ENCODE measurements at places on chromosomes 3 and 15.

DNA sequence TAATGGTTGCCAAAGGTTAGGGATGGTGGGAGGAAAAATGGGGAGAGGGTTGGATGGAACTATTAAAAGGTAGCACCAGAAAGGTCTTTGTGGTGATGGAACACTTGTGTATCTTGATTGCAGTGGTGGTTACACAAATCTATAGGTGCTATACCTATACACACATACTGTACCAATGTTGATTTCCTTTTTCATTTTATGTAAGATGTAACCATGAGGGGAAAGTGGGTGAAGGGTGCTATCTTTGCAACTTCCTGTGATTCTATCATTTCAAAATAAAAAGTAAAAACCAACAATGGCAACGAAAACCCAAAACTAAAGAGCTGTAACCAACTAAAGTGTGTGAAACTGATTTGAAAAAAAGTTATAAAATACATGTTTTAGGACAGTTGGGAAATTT lies 761 bp upstream of the ZNF35 start:
- DNase-seq, result no peak

- DNase-seq, result no peak
Observed at GRCh38 chr3:133583396-133583795, 9.9 kb downstream of the CDV3 start.

DNA sequence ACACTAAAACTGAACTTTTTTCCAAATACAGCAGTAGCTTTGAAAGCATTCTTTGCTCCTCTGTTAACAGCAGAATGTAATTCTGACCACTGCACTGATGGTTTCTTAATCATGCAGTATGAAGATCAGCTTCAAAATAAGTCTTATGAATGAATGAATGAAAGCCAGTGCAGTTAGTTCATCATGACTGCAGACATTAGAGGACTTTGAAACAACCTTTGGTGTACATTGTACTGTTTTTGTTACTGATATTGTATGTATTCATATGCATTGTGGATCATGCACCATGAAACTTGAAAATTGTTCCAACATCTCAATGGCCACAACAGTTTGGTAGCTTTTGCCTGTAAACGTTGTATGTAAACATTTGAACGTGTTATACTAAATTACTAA lies 1.3 kb upstream of the TNIK start:
- no peak for DNase-seq

DNA sequence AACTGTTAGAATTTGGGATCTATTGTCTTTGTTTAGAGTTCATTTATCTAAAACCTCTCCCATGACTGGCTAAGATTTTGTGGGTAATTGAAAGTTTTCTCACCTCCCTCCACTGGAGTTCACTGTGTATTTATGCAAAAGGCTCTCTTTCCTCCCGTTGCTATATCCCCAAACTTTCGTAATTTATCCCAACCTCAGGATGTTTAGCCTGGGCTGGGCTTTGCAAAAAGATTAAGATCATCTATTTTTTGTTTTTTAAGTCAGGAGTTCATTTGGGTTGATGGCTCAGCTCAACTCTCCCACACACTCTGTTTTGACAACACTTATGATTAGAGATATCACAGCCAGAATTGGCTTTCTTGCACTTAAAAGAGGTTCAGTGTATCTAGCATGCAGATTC lies 27.0 kb downstream of the SUCNR1 start:
- DNase-seq, result no peak

DNA sequence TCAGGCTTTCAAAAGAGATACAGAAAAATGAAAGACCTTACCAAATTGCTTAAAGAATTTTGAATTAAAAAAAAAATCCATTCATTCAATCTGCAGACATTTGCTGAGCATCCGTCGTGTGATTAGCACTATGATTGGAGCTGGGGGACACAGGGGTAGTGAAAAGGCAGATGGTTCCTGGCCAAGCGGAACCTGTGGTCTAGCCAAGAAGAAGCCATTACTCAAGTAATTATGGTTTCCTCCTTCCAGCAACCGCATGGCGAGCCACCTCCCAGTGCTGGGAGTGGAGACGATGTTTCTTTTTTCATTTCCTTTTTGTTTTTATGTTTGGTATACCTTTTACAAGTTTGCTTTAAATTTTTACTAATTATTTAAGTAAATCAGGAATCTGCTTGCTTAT lies 140.2 kb downstream of the CACNA2D3 start:
- DNase-seq, result no peak

- DNase-seq, result no peak
Observed at GRCh38 chr15:39110746-39111145, 470.1 kb upstream of the THBS1 start.

GRCh38 chr15:68631601-68632051 lies 52.8 kb downstream of the CORO2B start:
- DNase-seq, result no peak

DNA sequence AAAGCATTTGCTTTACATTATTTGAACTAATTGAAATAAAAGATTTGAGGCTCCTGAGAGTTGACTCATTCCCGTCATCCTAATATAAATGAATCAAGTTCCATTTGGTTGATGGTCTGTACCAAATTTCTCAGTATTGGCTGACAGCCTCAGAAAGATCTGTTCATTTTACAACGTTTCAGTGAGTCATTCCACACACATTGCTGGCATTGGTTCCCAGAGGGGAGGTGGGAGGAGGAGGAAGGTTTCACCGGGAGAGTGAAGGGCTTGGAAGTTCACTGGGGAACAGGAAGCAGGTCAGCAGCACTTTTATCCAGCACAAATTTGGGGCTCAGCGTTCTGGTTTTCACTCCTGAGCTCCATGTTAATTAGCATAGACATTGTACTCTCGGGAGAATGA lies 176.7 kb upstream of the CADPS start:
- DNase-seq, result no peak

- peak; percentile 2 for DNase-seq
Observed at GRCh38 chr15:52331490-52332240, 36.1 kb upstream of the MYO5C start.

- no peak for DNase-seq
Observed at GRCh38 chr15:49094923-49095322, 48.7 kb upstream of the SECISBP2L start.

DNA sequence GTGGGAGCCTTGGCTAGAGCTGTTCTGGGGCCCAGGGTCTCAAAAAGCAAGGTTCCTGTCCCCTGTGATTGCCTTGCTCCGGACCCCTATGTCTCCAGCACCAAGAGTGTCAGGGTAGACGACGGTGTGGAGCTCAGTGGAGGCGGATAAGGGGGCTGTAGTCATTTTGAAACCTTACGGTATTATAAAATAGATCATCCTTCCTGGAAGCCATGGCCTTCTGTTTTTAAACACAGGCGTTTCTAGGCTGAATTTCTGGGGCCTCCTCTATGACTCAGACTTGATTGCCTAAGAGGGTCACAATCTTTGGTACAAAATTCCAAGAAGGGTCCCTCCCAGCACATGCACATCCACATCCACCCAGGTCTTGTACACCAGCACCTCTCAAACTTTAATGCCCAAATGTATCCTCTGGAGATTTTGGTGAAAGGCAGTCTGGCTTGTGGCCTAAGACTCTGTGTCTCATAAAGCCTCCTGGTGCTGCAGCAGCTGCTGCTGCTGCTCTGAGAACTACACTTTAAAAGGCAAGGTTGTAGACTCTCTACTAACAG lies 70.5 kb upstream of the XCR1 start:
- DNase-seq, result peak; percentile 47

DNA sequence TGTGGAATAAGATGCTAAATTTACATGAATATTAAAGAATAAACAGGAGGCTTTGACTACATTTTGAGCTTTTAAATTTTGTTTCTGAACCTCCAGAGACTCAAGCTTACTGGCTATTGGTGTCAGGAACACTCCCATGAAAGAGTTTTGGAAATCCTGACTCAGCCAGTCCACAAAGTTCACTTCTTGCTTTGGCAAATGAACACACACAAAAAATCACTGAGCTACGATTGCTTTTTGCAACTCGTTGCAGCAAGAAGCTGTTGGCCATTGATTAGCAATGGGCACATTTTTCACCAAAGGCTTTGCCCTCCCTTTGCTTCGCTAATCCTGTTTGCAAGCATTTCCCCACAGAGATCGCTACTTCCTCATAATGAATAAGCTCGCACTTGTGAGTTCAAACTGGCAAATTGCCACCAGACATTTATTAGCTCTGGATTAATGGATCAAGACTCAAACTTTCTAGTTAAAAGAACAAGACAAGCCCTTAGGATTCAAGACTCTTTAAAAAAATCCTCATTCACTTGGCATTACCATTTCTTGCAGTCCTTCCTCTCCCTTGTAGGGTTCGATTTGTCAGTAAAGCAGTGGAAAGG lies 343.2 kb upstream of the ONECUT1 start:
- DNase-seq, result no peak

GRCh38 chr15:77654975-77655374 lies 22.3 kb upstream of the LINGO1 start:
- no peak for DNase-seq

DNA sequence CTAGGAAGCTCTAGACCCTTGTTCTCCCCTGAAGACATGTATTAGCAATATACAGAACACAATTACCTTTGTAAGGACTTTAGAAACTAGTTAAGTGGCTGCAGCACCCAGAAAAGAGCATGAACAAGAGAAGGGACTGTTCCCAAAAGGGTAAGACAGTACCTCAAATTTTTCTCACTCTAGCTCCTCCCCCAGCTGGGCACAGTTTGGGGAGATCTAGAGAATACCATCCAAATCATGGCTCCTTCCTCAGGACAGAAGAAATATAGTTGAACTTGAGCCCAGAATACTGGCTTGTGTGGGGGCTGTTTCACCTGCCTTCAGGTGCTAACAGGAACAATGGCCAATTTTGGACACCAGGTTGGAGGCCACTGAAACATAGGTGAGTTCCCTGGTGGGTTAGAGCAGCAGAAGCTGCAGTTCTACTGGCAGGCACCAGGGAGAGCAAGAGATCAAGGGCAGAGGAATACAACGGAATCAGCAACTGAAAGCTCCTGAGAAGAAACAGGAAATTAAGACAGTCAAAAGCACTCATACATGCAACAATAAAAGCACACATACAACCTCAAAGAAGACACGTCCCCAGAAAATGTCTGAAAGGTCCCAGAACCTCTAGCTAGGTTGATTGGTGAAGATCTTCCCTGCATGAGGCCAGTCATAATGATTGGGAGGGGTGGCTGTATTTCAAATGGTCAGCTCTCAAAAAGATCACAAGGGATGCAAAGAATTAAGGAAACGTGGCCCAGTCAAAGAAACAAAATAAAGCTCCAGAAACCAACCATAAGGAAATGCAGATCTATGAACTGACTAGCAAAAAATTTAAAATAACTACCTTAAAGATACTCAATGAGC lies 104.9 kb upstream of the ASB14 start:
- peak; percentile 77 for DNase-seq

DNA sequence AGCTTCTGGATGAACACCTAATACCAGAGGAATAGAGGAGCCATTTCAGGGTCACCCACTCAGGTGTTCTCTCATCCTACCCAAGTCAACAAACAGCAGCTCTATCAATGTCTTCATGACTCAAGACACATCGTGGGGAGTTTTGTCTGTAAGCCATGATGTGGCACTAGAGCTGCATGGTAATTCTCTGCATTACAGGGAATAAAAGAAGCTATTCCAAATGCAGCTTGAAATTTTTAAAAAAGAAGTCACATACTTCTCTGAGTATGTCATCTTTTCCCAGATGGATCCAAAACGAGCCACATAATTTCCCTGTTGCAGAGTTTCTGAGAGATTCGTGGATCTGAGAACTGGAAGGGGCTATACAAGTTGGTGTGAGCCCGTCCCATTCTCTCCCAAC lies 6.1 kb upstream of the THSD4 start:
- DNase-seq, result no peak

- no peak for DNase-seq
Observed at GRCh38 chr15:49415638-49416037, 7.4 kb upstream of the FGF7 start.

GRCh38 chr3:48493203-48493501 lies 10.8 kb downstream of the SHISA5 start:
- DNase-seq, result no peak

DNA sequence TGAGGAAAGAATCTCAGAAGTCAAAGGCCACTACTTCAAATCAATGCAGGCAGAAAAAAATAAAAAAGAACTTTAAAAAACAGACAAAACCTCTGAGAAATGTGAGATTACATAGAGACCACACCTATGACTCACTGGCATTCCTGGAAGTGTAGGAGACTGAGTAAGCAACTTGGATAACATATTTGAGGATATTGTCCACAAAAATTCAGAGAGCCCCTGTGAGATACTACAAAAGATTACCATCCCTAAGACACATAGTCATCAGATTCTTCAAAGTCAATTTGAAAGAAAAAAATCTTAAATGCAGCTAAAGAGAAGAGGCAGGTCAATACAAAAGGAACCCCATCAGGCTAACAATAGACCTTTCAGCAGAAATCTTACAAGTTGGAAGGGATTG lies 887.3 kb downstream of the NTRK3 start:
- no peak for DNase-seq

DNA sequence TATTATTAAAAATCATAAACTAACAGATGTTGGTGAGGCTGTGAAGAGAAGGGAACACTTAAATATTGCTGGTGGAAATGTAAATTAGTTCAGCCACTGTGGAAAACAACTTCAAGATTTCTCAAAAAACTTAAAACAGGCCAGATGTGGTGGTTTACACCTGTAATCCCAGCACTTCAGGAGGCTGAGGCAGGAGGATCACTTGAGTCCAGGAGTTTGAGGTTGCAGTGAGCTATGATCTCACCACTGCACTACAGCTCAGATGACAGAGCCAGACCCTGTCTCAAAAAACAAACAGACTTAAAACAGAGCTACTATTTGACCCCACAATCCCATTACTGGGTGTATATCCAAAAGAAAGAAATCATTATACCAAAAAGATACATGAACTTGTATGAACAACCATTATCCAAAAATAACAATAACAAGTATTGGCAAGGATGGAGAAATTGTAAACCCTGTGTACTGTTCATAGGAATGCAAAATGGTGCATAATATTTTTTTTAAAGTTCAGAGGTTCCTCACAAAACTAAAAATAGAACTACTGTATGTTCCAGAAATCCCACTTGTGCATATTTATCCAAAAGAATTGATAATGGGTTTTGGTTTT lies 25.5 kb downstream of the ZNF148 start:
- no peak for DNase-seq

GRCh38 chr3:73294537-73294936 lies 233.1 kb downstream of the EBLN2 start:
- no peak for DNase-seq

DNA sequence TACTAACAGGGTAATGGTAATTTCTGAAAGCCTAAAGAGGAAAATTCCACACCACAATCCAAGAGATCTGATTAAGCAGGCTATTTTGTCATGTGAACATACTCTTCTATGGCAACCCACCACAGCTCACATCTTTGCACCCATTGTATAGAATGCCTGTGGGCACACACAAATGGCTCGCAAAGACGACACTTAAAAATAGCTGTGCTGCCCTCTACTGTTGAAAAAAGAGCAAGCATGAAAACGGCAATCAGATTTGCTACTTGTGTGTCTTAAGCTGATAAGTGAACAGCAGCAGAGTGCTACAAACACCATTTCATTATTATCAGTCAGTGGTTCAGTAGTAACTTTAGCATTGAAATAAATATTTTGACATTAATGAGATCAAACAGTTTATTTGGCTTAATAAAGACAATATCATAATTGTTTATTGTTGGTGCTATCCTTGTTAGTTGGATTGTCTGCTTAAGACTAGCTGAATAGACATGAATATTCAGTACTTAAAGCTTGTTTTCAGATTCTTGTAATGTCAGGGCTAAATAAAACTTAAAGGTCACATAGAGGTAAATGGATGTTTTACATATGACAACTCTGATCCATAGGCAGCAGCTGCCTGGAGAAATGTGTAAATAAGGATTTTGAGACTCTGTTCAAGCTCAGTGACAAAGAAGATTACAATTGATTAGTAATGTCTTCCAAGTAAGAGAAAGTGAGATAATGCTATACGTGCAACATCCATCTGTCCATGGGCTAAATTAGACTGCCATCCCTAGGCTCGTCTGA lies 199.1 kb downstream of the LRRN1 start:
- DNase-seq, result peak; percentile 1

- no peak for DNase-seq
Observed at GRCh38 chr15:101156509-101157159, 95.2 kb downstream of the CHSY1 start.

Measured in CD4-positive, alpha-beta T cell (primary cell).